ENCODE measurements at places on chromosomes 5 and 9.
A peak's percentile ranks its signal among the peaks of the same experiment; 100 is the strongest.

GRCh38 chr9:129496473-129497004 is 124.4 kb downstream of the C9orf50 start:
- peak; percentile 89 for DNase-seq

GRCh38 chr5:111795142-111795541 is 38.1 kb upstream of the NREP start:
- no peak for DNase-seq

- peak; percentile 93 for DNase-seq
These were observed 120.9 kb downstream of the WNK2 start for GRCh38 chr9:93304574-93305496.

- DNase-seq: no peak
These were observed 3.3 kb downstream of the CDK9 start for GRCh38 chr9:127789179-127789578.

DNA sequence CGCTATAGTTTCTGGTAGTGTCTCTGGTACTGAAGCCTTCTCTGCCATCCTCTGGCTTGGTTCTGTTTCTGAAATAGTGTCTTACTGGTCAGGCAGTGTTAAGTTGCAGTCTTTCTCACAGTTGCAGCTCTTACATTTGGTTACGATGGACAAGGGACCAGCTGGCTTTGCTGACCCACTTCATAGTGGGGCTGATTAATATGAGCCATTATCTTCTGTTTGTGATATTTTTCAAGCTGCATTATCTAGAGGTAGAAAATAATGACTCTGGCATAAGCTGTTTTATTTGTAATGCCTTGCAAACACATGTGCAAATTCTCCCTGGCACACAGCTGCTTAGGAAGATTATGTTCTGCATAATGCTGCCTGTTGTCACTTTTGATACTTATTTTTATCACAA is 199.1 kb downstream of the KDM4C start:
- DNase-seq: no peak

GRCh38 chr5:60822285-60822556 is 21.8 kb downstream of the ELOVL7 start:
- no peak for DNase-seq

GRCh38 chr5:68273717-68274409 is 58.3 kb downstream of the PIK3R1 start:
- no peak for DNase-seq

GRCh38 chr9:127005770-127006314 is 91.3 kb downstream of the RALGPS1 start:
- no peak for DNase-seq

GRCh38 chr9:132456241-132456640 is 46.2 kb downstream of the CFAP77 start:
- DNase-seq: no peak

GRCh38 chr5:94751460-94751859 is 133.0 kb downstream of the SLF1 start:
- DNase-seq: no peak

- no peak for DNase-seq
These were observed 13.2 kb upstream of the PCA3 start for GRCh38 chr9:76751001-76751400.
